ENCODE measurements at places on chromosomes 4 and X.

DNA sequence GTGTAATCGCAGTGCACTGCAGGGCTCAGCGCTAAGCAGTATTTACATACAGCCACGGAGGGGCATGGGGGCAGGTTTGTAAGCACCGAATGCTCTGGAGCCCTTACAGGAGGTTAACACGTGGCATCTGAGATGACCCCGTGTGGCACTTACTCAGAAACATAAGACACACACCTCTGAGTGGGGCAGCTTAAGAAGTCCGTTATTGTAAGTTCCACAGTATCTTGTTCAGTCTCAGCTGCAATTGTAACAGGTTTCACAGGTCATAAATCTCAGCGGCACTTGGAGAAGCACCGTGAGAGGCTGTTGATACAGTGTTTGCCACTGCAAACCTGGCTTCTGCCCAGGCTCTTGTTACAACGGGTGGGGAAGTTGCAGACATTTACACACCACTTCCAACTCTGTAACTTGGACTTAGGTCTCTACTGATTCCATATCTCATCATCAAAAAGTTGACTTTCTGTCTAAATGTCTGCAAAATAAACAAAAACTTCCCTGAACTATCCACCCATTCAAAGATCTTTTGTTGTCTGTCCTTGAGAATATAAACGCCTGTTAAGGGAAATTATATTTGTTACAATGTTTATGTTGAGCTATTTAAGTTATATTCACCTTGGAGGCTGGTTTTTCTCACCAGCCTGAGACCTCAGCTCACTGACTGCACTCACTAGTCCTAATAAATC is 10.3 kb downstream of the CPLX1 start:
- DNase-seq: no peak

DNA sequence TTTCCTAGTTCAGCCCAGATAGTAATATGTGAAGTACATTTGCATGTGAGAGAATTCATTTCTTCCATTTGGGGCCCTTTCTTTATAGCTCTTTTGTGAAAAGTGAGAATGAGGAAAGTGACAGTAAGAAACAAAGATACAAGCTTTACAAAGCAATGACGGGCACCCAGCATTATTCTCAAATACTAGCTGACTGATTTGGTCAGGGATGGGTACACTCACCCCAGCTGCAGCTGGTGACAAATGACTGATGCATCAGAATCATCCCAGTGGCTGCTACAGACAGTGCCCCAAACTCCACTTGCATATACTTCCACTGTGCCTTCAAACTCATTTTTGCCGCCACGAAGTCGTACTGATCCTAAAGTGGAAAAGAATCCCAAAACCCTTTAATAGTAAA is 14.8 kb downstream of the PRSS12 start:
- no peak for DNase-seq

GRCh38 chr4:1637580-1638271 is 46.4 kb downstream of the FAM53A start:
- no peak for DNase-seq

GRCh38 chr4:1377606-1378261 is 28.5 kb downstream of the NKX1-1 start:
- DNase-seq: no peak

DNA sequence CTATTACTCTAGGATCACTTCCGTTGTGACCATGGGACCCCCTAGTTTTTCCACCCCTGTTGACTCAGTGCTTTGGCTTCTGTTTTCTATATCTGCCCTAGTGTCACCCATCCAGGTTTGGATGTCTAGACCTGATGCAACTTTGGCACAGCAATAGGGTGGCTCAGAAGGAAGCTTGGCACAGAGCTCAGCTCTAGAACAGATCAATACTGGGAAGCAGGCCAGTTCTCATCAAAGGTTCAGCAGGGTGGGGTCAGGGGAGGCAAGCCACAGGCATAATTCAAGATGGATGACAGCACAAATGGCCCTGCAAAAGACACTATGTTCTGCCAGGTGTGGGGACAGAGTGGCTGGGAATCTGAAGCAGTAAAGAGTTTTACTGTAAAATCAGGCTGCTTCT is 74.2 kb upstream of the EGFL6 start:
- no peak for DNase-seq

DNA sequence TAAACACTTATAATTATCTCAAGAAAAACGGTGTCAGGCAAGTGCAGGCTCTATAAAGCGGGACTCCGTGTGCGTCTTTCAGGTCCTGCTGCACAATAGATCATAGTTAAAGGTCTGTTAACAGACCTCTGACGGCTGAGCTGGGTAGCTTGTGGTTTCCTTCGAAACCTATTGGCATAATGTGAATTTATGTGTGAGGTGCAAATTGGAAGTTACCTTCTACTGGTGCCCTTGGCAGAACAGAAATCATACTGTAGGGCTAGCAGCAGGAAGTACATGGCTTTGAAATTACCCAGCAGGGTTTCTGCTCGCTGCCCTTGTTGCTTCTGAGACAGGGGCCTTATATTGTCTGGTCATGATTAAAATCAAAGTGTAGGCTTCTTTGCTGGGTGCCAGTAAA is 216.4 kb upstream of the HAND2 start:
- DNase-seq: no peak

GRCh38 chr4:76125816-76126215 is 22.4 kb downstream of the NUP54 start:
- DNase-seq: no peak
